HCT116 (cell line): ENCODE measurements at places on chromosomes 1 and 21. TPM values are rescaled to one million over a fixed set of nuclear protein-coding genes. Genes with fewer than 3 reads are reported as not detected.

Gene PRDM16
- 6.1 TPM for total RNA-seq

Gene JAM2
- total RNA-seq = 0.15 TPM

Gene GJB5
- total RNA-seq = 4.6 TPM

Gene STYXL2
- not detected for total RNA-seq

Gene LCK
- total RNA-seq = 0.79 TPM

Gene SPRR3
- total RNA-seq = not detected

Gene ZBTB8B
- total RNA-seq = 0.25 TPM

Gene OR6K3
- total RNA-seq = not detected

Gene LAMC1
- total RNA-seq = 61.2 TPM

Gene WNT3A
- total RNA-seq = 3.7 TPM

Gene AMPD1
- not detected for total RNA-seq

Gene FAM177B
- not detected for total RNA-seq

Gene PRAMEF6
- not detected for total RNA-seq
